ENCODE measurements at places on chromosomes 11 and 22.
A peak's percentile ranks its signal among the peaks of the same experiment; 100 is the strongest.

DNA sequence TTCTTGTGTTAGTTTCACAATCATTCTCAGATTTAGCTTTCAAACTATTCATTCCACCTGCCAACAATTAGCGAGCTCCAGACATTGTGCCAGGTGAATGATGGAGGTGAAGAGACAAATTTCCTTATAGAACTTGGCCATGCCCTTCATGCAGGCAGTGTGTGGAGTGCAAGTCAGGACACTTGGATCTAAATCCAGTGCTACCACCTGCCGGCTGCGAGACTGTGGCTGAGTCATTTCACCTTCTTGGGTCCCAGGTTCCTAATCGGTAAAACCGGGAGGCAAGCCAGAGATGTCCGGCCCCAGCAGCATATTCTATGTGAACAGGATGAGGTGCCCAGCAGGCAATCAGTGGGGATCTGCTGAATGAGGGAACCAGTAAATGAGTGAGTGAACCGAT is 18.6 kb upstream of the EHF start:
- DNase-seq: no peak

- no peak for DNase-seq
These were observed 13.8 kb upstream of the OR56A3 start for GRCh38 chr11:5928271-5928670.

GRCh38 chr11:124801636-124802312 is 1.6 kb upstream of the MSANTD2 start:
- no peak for DNase-seq

DNA sequence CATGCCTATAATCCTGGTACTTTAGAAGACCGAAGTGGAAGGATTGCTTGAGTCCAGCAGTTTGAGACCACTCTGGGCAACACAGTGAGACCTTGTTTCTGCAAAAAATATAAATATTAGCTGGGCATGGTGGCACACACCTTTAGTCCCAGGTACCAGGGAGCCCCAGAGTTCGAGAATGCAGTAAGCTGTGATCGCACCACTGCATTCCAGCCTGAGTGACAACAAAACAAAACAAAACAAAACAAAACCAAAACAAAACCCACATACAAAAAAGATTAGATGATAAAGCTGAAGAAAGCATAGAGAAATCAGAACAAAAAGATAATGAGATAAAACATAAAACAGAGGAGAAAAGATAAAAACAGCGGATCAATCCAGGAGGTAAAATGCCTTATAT is 62.1 kb downstream of the TCF20 start:
- DNase-seq: no peak

DNA sequence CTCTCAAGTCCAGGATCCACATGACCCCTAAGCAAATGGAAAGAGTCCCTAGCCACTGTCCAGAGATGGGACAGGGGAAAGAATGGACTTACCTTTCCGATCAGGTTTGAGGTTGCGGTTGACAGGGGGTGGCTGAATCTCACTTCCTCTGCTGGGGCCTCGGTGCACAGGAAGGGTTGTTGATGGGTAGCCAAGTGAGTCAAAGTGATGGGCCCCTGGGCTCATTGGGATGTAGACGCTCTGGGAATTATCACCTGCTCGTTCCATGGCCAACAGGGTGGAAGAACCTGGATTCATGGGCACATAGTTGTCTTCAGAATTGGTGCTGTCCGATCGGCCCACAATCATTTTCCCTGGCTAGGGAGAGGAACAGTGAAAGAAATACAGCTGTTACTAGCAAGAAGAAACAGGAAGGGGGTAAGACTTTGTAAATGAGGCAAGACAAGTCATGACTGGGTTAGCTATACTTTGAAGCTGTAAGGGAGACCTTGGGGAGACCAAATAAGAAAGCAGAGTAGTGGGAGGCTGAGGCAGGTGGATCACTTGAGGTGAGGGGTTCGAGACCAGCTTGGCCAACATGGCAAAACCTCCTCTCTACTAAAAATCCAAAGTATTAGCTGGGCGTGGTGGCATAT is 34.7 kb downstream of the USP35 start:
- peak; percentile 83 for DNase-seq

GRCh38 chr11:92869716-92870115 is 99.7 kb upstream of the MTNR1B start:
- no peak for DNase-seq

GRCh38 chr22:40403651-40404050 is 33.3 kb downstream of the SGSM3 start:
- DNase-seq: no peak

GRCh38 chr22:47446821-47447810 is 684.7 kb downstream of the TBC1D22A start:
- no peak for DNase-seq

GRCh38 chr22:25650833-25651232 is 86.4 kb downstream of the GRK3 start:
- peak; percentile 37 for DNase-seq

DNA sequence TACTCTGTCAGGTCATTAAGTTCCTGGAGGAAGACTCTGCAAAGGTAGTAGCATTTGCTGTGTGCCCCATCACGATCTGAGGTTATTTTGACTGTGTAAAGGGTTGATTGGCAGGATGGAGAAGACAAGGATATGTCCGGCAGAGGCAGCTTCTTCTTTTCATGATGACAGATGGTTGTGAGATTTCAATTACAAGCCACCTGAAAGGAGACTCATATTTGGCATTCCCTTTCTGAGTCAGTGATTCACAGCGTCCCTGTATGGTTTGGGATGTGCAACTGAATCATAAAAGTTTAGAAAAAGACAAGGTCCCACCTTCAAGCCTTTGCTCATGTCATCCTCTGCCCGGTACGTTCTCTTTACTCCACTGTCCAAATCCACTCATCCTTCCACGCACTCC is 113.4 kb downstream of the MTNR1B start:
- DNase-seq: peak; percentile 33

- no peak for DNase-seq
These were observed 631.6 kb downstream of the BRD1 start for GRCh38 chr22:49196046-49196511.

- no peak for DNase-seq
These were observed 526.3 kb upstream of the RAG2 start for GRCh38 chr11:37124384-37124783.

DNA sequence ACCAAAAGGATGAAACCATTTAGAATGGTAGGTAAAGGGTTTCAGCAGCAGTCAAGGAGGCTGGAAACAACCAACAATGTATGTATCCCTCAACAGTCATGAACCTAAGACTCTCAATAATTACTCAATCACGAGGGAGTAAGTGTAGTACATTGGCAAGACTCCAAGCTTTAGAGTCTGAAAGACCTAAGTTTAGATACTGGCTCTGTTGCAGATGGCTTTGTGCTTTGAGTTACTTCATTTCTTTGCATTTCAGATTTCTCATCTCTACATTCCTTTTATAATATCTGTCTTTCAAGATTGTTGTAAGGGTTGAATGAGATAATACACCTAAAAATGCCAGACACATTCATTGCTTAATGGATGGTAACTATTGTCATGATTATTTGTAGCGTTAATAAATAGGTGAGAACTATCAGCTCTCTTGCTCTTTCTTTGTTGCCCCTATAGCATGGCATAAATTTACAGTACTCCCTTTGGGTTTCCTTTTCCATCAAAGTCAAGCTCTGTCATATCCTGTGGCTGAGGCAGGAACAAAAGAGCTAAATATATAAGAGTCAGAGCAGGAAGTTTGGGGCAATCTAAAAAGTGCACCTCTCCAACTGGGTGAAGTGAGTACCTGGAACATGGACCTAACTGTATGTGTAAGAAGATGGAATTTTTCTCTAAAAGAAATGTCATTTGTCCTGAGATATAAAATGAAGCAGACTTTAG is 228.2 kb upstream of the ZC3H12C start:
- DNase-seq: peak; percentile 40

- DNase-seq: no peak
These were observed 61.5 kb downstream of the AAMDC start for GRCh38 chr11:77882396-77882795.

- peak; percentile 90 for DNase-seq
These were observed 7.5 kb upstream of the WEE1 start for GRCh38 chr11:9565822-9566560.

DNA sequence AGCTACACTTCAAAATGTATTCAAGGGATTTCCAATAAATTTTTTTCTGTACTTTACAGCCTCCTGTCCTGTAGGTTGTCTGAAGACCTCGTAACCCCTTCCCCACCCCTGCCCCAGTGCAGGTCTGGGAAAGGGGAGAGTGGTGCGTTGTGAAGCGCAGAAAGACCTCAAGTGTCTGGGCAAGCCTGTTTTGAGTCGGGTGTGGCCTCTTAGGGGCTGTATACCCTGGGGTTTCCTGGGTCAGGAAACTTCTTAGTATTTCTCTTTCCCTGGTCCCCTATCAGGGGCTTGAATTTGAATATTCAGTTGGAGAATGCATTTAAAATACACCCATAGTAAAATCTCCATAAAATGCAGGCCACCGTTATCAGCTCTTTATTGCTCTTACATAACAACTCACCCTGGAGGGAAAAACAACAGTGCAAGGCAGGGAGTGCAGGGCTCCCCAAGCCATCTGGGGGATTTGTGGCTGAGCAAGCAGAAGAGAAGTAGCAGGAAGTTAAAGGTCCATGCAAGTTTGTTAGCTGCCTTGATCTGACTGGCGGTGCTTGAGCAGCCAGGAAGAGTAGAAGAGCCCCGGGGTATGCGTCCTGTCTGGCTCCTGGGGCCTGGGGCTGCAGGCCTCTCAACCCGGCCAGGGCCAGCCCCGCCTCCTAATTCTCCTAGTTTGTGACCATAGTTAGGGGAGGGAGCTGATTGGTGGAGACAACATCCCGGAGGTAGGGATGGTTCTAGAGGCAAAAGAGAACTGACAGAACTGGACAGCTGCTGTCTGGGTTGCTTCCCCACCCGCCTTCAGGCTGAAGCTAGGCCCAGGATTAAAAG is 25.7 kb downstream of the ARHGAP1 start:
- DNase-seq: no peak

DNA sequence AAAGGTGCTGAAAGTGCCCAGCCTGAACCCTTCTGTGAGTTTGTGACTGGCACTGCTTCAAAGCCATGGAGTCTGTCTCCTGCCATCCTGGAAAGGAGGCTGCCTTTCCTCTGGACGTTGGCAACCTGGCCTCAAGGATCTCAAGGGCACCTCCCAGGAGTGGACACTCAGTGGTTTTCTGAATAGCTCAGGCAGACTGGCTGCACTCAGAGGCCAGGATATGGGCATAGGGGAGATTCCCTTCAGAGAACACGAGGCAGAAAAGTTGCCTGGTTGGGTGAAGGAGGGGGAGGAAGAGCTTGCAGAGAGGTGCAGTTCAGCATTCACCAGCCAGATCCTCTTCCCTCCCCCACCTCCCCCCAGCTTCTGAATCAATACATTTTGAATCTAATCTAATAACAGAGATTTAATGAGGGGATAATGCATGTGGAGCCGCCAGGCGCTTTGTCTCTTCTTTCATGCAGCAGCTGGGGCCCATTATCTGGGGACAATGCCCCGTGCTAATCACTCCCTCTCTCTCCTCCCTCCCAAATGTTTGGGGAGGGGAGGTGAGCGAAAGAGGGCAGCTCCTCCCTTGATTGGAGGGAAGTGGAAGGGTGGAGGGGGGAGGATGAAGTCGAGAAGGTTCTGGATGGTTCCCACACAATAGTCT is 17.7 kb downstream of the HTR3A start:
- no peak for DNase-seq

DNA sequence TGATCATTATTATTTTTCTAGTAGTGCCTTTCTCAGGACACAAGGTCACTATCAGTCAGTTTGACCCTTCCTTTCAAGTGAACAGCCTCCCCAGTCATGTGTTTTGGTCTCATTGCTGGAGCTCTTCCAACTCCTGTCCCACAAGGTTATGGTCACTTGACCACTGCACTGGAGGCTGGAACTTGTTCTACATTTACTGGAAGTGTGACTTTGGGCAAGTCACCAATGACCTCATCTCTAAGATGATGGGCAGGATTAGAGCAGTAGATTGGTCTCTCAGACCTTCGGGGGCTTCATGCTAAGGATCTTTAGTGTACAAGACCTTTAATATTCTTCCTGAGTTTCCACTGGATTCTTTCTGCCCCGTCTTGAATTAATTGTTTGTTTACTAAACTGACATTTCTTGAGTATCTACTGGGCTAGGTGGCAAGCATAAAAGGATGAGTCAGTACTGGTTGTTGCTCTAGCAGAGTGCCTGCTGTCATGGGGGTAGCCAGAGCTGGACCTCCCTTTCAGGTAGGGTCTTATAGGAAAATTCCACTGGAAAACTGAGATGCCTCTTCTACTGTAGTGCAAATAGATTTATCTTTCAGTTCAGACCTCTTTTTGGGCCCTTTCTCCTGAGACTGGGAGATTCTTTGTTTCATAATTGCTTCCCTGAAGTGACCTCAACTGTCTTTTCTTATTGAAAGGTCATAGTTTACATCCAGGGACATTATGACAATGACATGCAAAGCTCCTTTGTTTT is 106.8 kb downstream of the GRAMD1B start:
- DNase-seq: no peak

DNA sequence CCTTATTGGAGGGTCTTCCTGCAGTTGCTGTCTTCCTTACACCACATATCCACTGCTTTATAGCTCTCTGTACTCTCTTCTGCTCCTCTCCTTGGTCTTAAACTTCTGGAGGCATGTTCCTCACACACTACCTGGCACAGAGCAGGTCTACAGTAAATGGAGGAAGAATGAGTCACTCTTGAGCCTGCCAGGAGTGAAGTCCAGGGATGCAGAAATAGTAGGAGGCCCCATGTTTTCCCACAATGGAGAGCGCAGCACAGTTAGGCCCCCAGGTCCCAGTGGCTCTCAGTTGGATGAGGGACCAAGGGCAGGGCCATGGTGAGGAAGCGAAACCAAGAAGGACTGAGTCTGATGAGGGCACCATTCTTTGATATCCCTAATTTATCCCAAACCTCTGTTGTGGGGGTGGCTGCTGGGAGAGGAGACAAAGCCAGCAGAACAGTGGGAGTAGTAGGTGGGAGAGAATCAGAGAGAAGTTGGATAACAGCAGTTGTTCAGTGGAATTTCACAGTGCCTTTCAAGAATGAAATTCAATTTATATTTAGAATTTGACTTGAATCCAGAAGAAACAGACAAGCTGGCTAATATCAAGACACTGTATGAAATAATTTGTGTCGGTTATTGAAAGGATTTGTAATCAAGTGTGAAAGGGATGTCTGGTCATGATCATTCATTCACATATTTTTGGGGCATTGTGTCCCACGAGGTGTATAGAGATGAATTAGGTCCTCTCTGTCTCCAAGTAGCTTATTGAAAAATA is 187.8 kb downstream of the HIPK3 start:
- DNase-seq: no peak

DNA sequence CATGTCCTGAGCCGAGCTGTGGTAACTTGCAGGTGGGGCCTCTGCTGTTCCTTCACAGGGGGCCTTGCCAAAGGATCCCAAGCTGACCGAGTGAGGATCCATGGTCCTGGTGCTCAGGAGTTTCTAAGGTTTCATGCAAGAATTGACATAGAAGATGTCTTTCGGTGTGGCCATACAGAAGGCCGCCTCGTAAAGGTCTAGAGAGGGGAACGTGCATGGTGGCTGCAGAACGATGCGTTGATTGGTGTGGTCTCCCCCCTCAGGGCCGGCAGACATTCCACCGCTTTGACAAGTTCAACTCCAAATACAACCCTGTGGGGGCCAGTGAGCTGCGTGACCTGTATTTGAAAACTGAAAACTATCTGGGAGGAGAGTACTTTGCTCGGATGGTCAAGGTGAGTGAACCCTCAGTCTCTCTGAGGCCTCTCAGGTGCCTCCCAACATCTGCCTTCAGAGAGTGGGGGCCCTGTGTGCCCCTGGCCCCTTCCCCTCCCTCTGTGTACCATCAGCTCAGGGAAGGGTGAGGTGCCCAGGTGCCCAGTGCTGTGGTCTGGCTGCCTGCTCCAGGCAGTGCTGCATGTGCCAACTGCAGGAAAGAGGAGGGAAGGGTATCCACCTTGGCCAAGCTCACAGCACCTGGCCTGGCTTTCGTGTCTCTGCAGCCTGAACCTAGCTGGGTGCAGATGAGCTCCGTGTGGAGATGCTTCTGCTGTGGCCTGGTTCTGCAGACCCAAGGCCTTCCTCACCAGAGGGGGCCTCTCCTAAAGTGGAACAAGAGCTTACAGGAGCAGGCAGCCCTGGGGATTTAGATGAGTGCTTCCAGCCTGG is 39.8 kb downstream of the AMPD3 start:
- DNase-seq: no peak

Data from GM12865 (cell line).